NCI-H187 treated with DMSO at 0.1 percent for 48 hours (cell line): ENCODE measurements at places on chromosomes 5 and 9.

DNA sequence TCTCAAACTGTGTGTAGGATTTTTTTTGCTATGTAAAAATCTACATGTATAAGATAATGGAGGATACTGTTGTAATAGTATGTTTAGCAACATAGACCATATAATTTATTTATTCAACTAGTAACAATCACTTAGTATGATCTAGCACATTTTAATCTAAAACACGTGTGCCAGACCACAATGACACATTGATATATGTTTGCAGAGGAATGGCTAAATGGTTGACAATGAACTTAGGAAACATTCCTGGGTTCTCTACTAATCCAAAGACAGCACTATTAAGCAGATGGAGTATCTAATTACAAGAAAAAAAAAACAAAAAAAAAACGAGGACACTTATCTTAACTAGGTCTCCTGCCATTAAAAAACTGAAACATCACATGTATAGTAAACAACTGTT is 261.7 kb upstream of the PAPPA start:
- no peak for DNase-seq

DNA sequence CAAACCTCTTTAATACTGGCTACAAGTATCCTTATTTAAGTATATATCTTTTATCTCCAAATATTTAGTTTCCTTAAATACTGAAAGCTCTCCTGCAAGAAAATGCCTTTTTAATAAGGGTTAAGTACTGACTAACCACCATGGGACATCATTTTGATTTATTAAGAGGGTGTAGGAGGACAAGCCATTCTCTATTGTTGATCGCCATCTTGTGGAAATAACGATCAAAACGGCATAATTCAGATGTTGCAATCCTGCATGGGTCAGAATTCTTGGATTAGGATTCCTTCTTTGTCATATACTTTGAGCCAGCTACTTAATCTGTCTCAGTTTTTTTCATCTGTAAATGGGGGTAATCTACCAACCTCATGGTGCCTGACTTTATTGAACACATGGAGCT is 28.7 kb upstream of the C5orf46 start:
- no peak for DNase-seq

- no peak for DNase-seq
These were observed 734 bp downstream of the SKP1 start for GRCh38 chr5:134175921-134176510.

- no peak for DNase-seq
These were observed 96.7 kb downstream of the MVB12B start for GRCh38 chr9:126423142-126423915.

- no peak for DNase-seq
These were observed 249.3 kb upstream of the DMRT1 start for GRCh38 chr9:592225-592624.

GRCh38 chr5:42566652-42567295 is 143.5 kb downstream of the GHR start:
- no peak for DNase-seq

DNA sequence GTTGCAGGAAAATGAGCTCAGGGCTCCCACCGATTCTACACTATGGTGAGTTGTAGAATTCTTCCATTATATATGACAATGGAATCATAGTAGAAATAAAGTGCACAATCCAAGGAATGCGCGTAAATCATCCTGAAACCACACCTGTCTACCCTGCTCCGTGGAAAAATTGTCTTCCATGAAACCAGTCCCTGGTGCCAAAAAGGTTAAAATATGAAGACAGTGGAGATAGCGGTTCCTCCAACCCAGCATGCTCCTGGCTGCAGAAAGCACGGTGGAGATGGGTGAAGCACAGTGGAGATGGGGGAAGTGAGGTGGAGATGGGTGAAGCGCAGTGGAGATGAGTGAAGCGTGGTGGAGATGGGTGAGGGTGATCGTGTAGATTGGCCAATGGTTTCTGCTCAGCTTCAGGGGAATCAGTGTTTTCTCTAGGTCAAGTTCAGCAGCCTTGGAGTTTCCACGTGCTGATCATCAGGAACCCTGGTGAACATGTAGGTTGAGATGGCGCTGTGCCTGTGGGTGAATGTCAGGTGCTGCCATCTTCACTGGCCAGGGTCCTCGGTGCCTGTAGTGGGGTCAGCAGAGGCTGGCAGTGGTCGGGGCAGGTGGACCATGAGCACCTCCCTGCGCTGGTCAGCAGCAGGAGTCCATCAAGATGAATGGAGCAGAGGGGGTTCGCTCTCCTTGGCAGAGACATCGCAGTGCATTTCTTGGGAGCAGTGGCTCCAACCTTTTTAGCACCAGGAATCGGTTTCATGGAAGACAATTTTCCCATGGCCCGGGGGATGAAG is 20.3 kb downstream of the PAEP start:
- DNase-seq, result no peak

GRCh38 chr5:57466544-57466943 is 16.1 kb downstream of the ACTBL2 start:
- no peak for DNase-seq

- DNase-seq, result no peak
These were observed 7.8 kb downstream of the ECSCR start for GRCh38 chr5:139454568-139455290.

DNA sequence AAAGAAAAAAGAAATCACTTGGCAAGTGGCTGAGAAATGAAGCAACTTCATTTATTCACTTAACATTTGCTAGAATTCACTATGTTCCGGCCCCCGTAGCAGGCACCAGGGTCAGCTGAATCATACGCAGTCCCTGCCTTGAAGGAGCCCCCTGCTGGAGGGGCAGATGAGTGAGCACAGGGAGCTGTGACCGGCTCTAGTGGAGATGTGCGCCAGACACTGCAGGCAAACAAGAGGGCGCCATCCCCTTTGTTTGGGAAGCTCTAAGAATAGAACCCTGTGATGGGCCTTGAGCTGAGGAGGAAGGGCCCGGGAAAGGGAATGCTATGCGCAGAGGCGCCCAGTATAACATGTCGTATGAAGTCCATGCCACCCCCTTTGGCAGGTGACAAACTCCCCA is 20.2 kb upstream of the RPL26L1 start:
- DNase-seq, result no peak

DNA sequence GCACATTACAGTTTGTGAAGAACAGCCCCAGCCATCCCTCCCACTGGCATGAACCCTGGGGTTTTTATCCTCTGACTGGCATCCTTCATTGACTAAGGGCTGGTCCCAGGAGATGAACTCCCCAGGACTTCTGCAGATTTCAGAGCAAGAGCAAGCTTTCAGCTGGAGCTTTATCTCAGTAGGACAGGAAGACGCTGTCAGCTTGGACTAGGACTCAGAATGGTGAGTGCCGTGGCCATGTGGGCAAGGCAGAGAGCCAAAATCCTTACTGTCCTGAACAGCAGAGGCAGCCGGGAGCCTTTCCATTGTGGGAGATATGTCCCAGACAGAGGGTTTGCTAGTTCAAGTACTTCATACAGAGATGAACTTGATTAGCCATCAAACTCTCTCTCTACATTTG is 3.2 kb upstream of the ACOT12 start:
- no peak for DNase-seq

GRCh38 chr5:116178925-116179324 is 94.1 kb downstream of the COMMD10 start:
- no peak for DNase-seq
